ENCODE measurements at places on chromosomes 5 and 9. TPM values are rescaled to one million over a fixed set of nuclear protein-coding genes. Genes with fewer than 3 reads are reported as not detected.
A peak's percentile ranks its signal among the peaks of the same experiment; 100 is the strongest.

GRCh38 chr5:61313960-61314681 is 17.9 kb upstream of the ZSWIM6 start:
- no peak for DNase-seq

- no peak for DNase-seq
Measured at GRCh38 chr9:124263800-124264426, 6.2 kb downstream of the NEK6 start.

GRCh38 chr5:176980818-176981217 is 25.8 kb downstream of the UIMC1 start:
- DNase-seq = no peak

DNA sequence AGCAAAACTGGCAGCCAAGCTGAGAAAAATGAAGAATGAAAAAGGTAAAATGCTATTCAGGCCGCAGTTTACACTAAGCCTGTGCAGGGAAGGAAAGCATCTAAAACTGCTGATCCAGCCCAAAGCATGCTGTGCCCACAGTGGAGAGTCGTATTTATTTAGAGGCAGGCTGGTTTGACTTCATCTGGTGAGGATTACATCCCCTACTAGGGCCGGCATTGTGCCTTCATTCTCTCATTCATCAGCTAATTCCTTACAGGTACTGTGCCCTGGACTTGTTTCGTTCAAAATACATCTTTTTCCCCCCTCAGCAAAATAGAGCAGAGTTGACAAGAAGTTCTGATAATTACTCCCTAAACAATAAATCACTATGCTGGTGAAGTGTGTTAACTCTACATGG is 137.5 kb upstream of the DAP start:
- DNase-seq = no peak

DNA sequence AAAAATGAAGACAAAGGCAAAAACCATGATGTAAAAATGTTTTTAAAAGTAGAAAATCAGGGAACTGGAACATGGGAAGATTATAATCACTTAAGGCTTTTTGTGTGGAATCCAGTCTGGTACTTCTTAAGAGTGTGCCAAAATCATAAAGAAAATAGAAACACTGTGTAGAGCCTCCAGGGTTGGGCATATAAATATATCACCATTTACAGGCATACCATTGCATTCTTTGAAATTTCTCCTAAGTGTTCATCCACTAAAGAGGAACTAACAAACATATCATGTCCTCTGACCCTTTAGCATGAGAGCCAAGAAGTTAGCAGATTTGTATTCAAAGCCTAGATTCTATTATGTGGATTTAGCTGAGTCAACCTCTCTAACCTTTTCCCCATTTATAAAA is 93.3 kb downstream of the SLF1 start:
- DNase-seq = no peak

GRCh38 chr9:131402738-131403492 is 9.0 kb downstream of the PRRC2B start:
- DNase-seq = no peak

DNA sequence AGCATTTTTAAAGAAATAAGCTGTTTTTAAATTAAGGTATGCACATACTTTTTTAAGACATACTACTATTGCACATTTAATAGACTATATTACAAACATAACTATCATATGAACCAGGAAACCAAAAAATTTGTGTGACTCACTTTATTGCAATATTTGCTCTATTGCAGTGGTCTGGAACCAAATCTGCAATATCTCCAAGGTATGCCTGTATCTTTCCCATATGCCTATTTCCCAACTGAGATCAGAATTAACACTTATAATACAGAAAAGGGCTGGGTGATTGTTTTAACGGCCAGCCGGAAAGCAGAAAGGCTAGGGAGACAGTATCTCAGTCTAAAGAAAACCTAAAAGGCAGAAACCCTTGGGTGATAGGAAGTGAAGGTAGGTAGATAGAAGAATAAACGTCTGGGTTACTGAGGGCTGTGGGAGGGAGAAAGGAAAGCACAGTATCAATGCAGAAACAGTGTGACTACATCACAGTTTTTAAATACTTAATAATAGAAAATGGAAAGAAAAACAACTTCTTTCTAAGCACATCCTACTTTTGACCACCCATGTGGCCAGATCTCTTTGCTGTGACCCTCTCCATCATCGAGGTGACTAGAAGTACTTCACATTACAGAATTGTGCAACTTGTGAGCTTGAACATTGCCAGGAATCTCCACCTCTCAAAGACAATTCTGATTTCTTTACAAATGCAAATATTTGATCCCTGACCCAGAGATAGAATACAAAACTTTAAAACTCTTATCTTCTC is 126.4 kb downstream of the LPAR1 start:
- no peak for DNase-seq

- DNase-seq = peak; percentile 20
Measured at GRCh38 chr5:10701567-10702039, 59.4 kb downstream of the DAP start.

- DNase-seq = no peak
Measured at GRCh38 chr9:33800886-33801285, 5.5 kb downstream of the PRSS3 start.

DNA sequence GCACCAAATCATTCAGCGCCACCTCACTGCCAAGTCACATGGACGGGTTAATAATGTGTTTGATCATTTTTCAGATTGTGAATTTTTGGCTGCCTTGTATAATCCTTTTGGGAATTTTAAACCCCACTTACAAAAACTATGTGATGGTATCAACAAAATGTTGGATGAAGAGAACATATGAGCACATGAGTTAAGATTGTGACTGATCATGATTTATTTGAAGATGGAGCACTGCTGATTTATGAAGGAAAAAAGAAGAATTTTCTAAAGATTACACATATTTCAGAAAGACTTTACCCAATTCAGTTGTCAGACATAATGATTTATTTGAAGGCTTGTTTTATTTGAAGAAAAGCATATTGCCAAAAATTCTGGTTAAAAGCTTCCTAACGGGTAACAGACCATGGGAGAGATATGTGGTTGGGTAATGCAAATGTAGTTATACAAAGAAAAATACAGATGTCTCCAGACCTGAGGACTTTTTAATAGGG is 37.4 kb downstream of the TNFAIP8 start:
- no peak for DNase-seq

- no peak for DNase-seq
Measured at GRCh38 chr9:128056887-128057723, 10.0 kb downstream of the NAIF1 start.

GRCh38 chr5:132497488-132497997 is 7.0 kb upstream of the IRF1 start:
- DNase-seq = no peak

DNA sequence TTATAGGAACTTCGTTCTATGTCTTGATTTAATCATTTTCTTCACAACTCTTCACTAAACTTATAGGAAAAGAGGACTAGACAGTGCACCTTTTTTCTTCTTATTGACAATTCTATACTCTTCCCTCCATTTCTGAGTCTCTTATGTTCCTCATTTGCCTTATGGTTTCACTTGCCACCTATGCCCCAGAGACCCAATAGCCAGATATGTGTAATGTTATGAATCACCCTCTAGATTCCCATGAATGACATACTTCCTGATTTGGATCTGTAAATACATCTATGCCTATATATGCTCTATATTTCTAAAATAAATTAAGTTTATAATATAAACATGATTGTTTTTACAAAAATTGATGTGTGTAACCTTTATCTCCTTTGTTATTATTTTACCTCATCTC is 514.1 kb upstream of the MEF2C start:
- no peak for DNase-seq

DNA sequence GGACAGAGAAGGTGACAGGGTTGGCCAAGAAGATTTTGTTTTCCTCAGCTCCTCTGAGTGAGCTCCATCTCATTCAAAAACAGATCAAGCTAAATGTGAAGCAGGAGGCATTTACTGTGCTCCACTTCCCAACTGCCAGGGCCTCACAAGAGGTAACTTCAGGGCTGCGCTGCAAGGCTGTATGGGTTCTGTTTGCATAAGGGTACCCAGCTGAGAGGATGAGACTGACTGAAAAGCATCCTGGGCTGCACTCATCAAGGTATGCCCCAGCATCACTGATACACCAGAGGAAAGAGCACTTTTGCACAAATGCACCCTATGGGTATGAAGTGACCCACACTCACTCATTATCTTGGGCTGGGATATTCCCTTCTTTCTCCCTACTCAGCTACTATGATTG is 316.2 kb upstream of the HAPLN1 start:
- DNase-seq = no peak

DNA sequence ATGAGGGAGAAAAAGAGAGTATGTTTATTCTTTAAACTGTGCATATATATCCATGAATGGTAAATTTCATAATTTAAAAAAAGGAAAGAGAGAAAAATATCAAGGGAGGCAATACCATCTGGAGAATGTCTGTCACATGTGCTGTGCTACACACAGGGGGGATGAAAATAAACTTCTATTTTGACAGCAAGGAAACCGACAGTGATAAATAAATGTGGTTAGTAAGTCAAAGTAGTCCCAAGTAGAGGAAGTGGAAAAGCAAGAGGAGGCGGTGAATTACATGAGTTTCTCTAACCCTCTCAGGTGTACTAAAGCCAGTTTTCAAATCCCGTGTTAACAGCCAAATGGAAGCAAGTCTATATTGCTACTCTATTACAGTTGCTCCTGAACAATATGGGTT is 83.3 kb downstream of the ICE1 start:
- no peak for DNase-seq

- no peak for DNase-seq
Measured at GRCh38 chr9:16732546-16732945, 137.9 kb downstream of the BNC2 start.

DNA sequence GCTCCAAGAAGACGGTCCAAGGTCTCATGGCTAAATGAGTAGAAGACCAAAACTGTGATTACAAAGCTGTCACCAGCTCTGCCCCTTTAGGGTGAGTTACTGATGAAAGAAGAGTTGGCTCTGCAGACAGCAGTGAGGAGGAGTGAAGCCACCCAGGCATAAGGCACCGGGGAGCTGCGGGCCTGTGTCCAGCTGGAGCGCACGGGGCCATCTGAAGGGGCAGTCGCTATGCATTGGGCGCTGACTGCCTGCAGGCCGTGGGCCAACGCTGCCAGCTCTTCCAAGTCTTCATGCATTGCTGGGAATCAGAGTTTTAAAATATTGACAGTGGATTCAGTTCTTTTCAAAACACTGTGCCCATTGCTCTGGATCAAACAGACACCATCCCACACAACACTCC is 70.3 kb downstream of the DAPK1 start:
- no peak for DNase-seq

- no peak for DNase-seq
Measured at GRCh38 chr5:174412374-174412773, 312.0 kb upstream of the MSX2 start.

GRCh38 chr5:59485629-59486439 is 407.7 kb downstream of the PDE4D start:
- DNase-seq = no peak

DNA sequence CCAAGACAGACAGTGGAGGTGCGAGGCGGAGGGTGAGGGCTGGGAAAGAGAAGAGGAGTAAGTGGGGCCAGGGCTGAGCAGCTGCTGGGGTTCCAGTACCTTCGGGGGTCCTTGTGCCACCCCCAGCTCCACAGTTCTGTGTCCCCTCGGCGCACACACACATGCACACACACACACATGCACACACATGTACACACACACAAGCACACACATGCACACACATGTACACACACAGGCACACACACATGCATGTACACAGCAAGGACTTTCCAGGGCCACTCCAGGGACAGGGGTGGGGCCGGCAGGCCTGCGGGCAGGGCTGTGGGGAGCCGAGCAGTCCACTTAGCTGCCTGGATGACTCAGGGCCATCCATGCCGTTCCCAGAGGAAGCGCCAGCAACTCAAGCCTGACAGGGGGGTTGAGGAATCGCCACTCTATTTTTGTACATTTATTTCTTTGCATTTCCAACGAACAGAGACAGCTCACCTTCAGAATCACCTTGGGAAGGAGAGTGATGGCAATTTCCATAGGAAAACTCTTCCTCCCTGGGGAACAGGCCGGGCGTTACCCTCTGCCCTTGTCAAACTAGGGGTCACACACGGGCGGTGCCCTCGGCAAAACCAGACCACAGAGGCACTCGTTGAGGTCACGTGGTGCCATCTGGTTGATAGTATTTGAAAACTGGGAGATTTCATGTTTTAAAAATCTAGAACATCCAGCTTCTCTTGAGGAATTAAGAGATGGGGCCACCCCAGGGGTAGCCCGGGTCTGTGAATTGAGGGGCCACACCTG is 135.7 kb downstream of the ADAMTS2 start:
- no peak for DNase-seq

DNA sequence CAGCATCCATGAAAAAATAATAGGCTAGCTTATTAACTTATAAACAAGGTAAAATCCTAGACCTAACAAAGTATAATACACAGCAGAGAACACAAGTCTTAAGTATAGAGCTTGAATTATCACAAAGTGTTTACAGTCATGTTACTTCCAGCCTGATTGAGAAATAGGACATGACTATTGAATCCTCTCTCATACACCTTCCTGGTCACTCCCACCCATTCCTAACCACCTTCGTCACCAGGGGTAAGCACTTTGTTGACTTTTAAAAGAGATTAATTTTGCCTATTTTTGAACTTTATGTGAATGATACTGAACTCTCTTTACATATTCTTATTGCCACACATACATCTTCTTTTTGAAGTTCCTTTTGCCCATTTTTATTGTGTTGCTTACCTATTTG is 325.8 kb downstream of the PJA2 start:
- DNase-seq = no peak

GRCh38 chr5:180157866-180158265 is 51.1 kb downstream of the RASGEF1C start:
- DNase-seq = no peak

- peak; percentile 41 for DNase-seq
Measured at GRCh38 chr5:159156426-159157238, 52.7 kb downstream of the RNF145 start.

DNA sequence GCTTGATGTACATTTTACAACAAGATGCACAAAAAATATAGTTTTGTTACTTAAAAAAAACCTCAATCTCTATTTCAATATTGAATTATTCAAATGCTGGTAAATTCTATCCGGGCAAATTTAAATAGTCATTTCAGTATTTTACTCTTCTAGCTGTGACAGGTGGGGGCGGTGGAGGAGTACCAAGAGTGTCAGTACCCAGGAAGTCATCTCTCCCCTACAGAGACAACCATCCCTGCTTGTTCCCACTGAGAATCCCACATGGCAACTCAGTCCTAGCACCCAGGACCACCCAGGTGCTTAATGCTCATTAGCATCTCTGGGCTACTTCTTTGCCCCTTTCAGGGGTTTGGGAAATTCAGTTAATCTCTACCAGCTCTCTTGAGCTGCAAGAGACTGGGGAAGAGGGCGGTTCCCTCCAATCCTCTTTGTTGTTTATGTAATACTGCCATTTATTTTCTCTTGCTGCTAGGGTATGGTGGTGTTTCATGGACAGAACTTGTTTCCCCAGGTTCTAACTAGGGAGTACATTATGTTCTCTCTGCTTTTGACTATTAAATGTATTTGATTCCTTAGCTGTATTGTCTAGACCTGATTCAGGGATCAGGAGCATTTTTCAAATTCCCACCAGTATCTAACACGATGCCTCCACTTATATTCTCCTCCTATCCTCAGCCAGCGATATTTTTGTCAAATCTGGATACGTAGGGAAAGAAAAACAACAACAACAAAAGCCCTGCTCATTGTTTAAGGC is 122.5 kb downstream of the CDH18 start:
- DNase-seq = no peak

Gene ISL1
- polyA plus RNA-seq = not detected

Gene SLC34A1
- 83.6 TPM for polyA plus RNA-seq

Gene CTXN3
- not detected for polyA plus RNA-seq

Gene CCDC183
- 4.8 TPM for polyA plus RNA-seq

Gene TRMO
- 21.6 TPM for polyA plus RNA-seq

Gene ARL14EPL
- polyA plus RNA-seq = not detected

Measured in left renal pelvis (tissue), 4 donors.